ENCODE measurements at places on chromosomes 5 and 9.

DNA sequence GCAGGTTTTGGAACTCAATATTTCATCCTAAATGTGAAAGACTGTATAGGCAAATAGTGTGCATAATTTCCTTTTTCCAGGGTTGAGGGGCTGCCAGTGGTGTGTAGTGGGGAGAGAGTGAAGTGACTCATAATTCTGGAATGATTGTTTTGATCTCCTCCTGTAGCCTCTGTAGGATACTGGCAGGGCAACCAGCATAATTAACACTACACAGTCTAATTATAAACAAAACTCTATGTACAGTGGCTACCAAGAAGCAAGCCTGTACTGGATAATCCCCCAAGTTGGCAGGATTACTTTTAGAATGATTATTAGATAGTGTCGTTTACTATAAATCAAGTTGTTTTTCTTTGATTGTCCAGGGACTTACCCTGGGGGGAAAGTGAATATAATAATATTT is 32.2 kb downstream of the LNPEP start:
- no peak for ATAC-seq

- ATAC-seq = no peak
Observed at GRCh38 chr5:66956439-66956838, 240.2 kb downstream of the CD180 start.

- ATAC-seq = no peak
Observed at GRCh38 chr5:109718632-109719031, 28.9 kb downstream of the MAN2A1 start.

- no peak for ATAC-seq
Observed at GRCh38 chr9:106818034-106818433, 44.9 kb upstream of the ZNF462 start.

GRCh38 chr5:106093134-106093533 is 1577.6 kb downstream of the EFNA5 start:
- ATAC-seq = no peak

DNA sequence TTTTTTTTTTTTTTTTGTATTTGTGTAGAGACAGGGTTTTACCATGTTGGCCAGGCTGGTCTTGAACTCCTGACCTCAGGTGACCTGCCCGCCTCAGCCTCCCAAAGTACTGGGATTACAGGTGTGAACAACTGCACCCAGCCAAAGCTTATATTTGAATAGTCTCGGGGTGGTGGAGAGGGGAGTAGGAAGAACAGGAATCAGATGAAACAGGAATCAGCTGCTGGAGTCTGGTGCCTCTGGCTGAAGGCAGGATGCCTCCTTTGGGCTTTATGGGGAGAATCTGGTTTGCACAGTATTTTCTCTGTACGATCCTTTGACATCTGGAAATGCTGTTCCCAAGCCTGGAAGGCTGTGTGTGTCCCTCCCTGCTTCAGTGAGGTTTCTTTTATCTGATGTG is 10.9 kb downstream of the C5orf52 start:
- no peak for ATAC-seq

GRCh38 chr9:133421615-133422542 is at the start of gene ADAMTS13:
Gene ADAMTS13, plus strand, starts transcription at chr9:133422367. Its CDS starts 77 bp downstream, at chr9:133422444.
- ATAC-seq = peak; percentile 37

DNA sequence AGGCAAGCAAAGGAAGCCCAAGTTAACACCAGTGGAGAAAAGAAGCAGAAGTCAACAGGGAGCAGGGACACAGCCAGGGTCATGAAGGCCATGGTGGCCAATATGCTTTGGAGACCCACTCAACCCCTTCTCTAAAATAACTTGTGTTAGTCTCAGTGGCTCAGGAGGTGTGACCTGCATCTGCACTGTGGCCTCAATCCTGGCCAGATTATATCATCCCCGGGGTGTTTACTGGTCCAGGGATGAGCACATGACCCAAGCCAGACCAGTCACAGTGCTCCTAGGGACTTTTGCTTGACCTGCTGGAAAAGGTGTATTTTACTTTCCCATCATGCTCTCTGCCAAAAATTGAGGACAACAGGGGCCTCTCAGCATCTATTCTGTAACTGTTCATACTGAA is 105.2 kb downstream of the DPYSL3 start:
- no peak for ATAC-seq

GRCh38 chr5:6307304-6307703 is 71.0 kb downstream of the MED10 start:
- no peak for ATAC-seq

- no peak for ATAC-seq
Observed at GRCh38 chr5:174724484-174725260, at the start of gene MSX2. Gene MSX2, plus strand, starts transcription at chr5:174724582. Its CDS starts 78 bp downstream, at chr5:174724660.

DNA sequence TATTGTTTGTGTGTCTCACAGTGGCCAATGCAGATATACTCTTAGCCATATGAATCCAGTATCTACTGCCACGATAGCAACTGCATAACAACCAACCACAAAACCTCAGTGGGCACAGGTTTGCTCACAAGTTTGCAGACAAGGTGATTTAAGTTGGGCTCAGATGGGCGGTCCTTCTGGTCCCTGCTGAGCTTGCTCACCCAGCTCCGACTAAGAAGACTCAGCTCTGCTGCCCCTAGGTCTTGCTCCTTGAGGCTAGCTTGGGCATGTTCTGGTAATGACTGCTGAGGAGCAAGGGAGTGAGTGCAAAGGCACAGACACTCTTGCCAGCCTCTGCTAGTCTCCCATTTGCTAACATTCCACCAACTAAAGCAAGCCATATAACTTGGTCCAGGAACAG is 52.6 kb downstream of the MTX3 start:
- ATAC-seq = peak; percentile 49

GRCh38 chr9:129451089-129451656 is 169.7 kb downstream of the C9orf50 start:
- no peak for ATAC-seq

- no peak for ATAC-seq
Observed at GRCh38 chr9:89304834-89305188, 6.2 kb upstream of the CKS2 start.

DNA sequence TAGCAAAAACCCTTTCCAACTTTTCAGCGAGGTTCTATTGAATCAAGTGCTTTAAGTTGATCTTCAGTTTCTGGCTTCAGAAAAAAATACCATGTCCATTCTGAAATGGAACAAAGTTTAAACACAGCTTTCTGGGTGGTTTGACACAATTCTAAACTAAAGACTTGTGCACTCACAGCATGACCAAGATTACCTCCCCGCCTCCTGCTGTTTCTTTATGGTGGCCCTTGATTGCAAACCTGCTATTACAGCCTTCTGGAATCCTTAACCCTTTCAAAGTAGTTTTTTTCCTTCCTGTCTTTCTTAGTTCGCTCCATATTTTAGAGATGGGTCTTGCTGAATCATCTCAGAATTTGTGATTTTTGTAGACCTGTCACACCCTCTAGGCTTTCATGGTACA is 135.9 kb upstream of the FBN2 start:
- no peak for ATAC-seq

DNA sequence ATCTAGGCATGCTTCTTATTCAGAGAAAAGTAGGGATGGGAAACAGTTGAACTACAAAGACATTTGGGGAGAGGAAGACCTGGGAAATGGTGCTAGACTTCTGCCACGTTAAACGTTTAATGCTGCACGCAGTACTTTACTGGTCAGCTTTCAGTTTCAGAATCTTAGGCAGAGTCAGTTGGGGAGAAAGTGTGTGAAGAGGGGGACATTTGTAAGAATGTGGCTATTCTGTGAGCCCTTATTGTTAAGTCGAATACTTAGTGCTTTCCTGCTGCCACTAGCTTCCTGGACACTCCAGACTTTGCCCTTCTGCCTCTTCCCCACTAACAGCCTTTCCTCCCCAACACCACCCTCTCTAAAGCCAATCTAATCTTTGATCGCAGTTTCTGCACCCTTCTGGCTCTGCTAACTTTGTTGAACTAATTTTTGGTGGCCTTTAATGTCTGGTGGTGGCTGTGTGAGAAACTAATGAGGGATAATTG is 6.1 kb downstream of the CYSTM1 start:
- ATAC-seq = no peak

DNA sequence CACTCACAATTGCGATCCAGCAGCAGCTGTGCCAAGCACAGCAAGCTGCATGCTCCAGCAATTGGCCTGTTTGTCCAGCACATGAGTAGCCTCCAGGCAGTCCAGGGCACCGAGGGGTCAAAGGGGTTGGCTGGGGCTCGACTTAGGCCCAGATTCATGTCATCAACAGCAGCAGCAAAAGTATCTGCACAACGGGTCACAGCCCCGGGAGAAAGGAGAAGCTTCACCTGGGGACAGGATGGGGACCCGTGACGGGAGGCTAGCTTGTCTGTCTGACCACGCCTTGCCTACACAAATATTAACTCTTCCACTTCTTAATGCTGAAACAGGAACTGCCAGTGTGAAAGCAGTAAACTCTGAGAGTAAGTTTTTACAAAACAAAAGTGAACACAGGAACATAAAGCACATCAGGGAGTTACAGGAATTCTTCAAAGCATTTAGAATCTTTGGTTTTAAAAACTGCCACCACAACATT is 191.2 kb downstream of the PIK3R1 start:
- no peak for ATAC-seq

DNA sequence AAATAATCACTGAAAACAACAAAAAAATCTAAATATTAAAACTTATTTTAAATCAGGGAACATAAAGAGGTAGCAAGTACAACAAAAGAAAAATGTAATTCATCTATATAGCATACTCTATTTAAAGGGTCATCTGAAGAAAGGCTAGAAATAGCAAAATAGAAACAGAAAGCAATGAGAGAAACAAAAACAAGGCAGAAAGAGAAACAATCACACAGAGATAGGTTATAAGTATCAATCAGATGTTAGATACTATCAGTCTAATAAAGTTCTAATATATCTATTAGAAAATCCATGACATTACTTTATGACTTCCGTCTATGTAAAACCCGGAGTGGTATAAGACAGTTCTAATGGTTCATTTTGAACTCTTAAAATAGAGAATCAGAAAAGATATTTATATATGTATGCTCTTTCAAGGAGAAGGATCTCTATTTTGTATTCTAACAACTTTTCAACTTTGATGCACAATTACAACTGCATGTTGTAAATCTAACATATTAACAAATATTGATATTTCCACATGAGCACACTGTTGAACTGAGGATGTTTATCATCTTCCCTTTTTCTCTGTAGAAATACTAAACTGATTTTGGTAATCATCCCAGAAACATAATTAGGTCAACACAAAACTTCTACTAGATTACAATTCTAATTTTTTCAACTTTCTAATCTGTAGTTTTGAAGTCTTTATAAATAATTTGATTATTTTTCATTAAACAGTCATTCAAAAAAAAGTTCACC is 15.8 kb downstream of the RICTOR start:
- ATAC-seq = peak; percentile 60

DNA sequence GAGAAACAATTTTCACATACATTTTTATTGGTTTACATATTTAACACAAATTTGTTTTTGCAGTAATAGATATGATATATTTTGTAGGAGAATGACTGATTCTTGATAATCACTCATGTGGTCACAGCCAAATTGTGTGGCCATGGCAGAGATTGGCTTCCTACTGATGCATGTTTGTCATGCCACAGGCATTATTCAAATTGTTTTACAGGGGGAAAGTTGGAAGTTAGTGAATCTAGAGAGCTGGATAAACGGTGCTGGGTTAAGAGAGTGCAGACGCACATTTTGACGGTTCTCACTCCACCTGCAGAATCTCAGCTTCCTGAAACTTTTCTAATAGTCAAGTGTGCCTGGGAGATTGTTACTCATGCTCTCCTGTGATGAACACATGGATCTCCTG is 91.1 kb upstream of the FBN2 start:
- ATAC-seq = no peak

GRCh38 chr5:149277801-149278200 is 6.1 kb downstream of the AFAP1L1 start:
- ATAC-seq = no peak

GRCh38 chr5:78916044-78916443 is 69.1 kb downstream of the ARSB start:
- ATAC-seq = no peak

DNA sequence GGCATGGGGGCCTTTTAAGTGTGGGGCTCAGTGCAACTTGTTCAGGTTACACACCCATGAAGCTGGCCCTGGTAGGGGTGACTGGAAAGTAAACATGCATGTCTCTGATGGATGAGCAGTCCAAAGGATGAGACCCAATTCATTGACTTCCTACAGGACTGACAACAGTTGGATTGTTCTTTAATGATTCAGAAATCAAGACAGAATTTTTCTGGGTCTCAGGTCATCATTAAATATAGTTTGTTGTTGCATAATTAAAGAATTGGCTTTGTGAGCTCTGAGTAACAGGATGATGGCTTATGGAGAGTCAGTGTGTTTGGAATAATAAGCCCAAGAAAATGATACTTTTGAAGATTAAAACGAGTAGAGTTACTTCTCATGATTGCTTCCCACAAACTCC is 604.2 kb upstream of the CLINT1 start:
- no peak for ATAC-seq

DNA sequence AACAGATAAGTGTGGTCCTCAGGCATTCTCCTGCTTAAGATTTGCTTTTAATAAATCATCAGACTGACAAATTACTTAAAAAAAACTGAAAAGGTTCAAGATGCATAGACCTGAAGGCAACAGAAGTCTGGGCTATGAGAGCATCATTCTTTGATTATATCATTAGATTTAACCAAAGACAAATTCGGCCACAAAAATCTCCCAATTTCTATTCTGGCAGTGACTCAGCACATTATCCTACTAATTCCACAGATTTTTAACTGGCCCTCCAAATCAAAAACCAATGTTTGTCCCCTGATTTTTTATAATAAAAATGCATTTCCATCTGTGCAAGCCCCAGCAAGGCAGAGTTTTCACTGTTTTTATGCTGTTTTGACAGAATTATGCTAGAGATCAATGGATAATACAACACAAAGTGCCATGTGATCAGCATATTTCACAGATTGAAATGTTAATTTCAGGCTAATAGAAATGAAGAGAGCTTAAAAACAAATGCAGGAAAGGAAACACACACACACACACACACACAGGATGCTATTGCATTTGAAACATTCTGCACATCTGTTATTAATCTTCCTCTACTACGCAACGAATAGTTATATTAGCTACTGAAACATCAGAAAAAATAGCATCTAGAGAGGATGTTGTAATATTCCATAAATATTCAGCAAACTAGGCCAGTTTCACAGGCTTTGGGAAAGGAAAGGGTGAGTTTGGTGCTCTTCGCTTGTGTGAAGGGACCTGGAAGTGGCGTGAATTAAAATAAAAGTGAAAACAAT is 177.6 kb upstream of the ST8SIA4 start:
- ATAC-seq = no peak

DNA sequence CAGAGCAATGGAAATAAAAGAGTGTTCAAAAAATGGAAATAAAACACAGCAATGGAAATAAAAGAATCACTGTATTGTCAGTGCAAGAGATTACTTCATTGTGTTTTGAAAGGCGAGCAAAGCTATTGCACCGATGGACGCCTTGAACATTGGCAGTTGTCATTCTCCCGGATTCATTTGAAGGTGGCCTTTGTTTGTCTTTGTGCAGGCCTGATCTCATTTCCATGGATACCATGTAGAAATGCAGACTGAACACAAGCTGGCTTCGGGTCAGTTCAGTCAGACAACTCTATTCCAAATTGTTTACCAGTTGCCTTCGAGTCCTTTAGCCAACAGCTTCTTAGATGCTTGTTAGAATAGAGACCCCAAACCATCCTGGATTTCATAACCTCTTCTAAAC is 8.3 kb downstream of the ITGA2 start:
- ATAC-seq = no peak
